ENCODE measurements at places on chromosomes 7 and 10.

GRCh38 chr10:70849582-70850016 is 33.9 kb downstream of the SGPL1 start:
- DNase-seq: no peak

DNA sequence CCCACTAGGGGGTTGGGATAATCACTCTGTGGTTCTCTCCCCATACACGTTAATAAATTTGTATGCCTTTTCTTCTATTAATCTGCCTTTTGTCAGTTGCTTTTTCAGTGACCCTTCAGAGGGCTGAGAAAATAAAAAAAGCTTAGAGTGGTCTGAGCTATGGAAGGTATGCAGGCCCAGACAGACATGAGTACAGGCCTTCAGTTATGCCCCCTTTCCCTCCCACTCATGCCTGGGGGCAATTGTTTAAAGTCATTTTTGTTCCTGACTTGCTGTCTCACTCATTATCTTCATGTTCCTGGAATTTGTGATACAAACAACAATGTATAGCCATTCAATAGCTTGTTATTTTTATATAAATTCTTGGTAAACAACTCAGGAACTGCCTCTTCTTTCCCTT is 170.8 kb downstream of the AKR1D1 start:
- DNase-seq: no peak

DNA sequence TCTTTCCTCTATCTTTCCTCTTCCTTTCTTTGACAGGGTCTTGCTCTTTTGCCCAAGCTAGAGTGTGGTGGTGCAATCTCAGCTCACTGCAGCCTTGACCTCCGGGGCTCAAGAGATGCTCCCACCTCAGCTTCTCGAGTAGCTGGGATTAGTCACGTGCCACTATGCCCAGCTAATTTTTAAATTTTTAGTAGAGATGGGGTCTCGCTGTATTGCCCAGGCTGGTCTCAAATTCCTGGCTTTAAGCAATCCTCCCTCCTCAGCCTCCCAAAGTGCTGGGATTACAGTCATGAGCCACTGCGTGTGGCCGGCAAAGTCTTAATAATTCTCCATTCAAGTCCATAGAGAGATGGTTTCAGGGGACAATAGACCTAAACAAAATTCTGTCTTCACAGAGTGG is 40.2 kb downstream of the COL26A1 start:
- DNase-seq: no peak

DNA sequence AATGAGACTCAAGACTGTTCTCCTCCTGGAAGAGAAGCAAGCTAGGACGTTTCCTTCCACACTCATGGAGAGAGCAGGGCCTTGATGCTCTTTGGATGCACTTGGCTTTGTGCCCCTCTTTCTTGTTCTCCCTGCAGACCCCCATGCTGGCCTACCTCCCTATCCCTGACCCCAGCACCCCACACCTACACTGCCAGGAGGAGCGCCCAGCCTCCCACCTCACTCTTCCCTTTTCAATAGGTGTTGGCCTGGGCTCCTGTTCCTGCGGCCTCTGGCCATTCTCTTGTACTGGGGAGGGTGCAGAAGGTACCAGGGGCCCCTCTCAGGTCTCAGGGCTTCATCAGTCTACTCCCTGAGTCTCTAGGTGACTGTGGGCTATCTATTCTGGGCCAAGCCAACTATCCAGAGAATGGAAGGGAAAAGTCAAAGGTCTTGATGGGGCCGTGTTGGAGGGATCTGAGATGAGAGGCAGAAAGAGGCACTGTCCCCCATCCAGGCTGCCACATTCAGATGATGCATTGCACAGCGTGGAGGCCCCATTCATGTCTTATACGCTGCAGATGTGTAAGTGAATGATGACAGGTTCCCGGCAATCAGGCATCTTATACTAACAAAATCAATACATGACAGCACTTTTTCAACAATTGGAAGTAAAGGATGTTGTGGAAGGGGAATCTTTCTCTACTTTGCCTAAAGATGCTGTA is 32.7 kb upstream of the LOXL4 start:
- no peak for DNase-seq

- DNase-seq: peak; percentile 54
These were observed 37.2 kb upstream of the PCBD1 start for GRCh38 chr10:70925377-70926225.

GRCh38 chr10:46096909-46097575 is 51.0 kb upstream of the MSMB start:
- no peak for DNase-seq

DNA sequence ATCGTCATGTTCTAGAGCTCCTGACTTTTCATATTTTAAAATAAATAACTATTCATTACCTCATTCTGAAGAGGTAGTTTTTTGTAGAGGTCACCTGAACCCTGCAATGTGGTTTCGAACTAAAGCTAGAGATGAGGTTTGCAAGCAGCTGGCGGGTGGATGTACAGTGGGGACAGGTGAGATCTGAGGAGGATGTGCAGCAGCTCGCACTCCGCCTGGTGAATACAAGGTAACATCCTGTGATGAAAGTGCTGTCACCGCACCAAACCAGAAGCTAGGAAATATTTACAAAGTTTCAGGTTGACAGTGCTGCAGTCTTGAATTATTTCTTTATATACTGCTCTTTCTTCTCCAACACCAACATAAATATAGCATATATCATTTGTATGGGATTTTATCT is 26.5 kb downstream of the NDUFB2 start:
- DNase-seq: peak; percentile 10
